Gastroesophageal sphincter (tissue), 4 donors: ENCODE measurements at places on chromosomes 4 and X. TPM values are rescaled to one million over a fixed set of nuclear protein-coding genes. Genes with fewer than 3 reads are reported as not detected.

DNA sequence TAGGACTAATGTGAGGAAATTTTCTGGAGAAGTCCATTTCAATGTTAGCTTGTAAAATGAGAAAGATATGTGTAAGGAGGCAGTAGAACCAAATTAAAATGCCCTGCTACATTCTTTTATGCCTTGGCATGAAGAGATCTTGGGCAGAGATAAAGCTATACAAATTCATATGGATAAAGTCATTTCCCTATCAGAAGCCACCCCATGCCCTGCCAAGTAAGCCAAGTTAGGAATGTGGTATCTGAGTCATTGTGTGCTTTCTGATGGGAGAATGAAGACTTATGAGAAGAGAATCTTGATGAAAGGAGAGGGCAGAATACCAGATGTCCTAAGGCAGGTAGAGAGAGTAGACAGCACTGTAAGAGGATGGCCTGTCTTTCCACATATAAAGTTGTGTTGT lies 83.7 kb downstream of the TEX13A start:
- no peak for ATAC-seq

FAT4 gene
- 71.2 TPM for total RNA-seq

TMEM47 gene
- 210 TPM for total RNA-seq

CRLF2 gene
- total RNA-seq, result not detected

GRCh38 chr4:87427518-87427868 lies 5.1 kb downstream of the NUDT9 start:
- ATAC-seq, result no peak

GRCh38 chrX:77622672-77623071 lies 163.3 kb downstream of the ATRX start:
- ATAC-seq, result no peak

MAGEA10 gene
- not detected for total RNA-seq

DNA sequence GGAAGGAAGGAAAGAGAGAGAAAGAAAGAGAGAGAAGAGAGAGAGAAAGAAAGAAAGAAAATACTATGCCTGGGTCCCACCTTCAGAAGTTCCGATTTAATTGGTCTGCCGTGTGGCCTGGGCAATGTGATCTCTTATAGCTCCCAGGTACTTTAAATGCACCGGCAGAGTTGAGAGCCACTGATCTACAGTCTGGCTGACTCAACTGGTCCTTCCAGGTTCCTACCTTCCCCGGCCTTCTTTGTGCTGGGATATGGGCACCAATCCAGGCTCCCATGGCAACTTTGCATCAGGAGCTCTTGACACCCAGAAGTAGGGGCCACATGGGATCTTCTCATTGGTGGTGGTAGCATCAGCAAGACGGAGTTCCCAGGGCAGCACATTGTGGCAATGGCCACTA lies 186.5 kb upstream of the ATP6AP2 start:
- ATAC-seq, result no peak

- ATAC-seq, result peak; percentile 55
Observed at GRCh38 chr4:189147005-189147929, 793.4 kb upstream of the FRG1 start.

- ATAC-seq, result no peak
Observed at GRCh38 chr4:101651778-101652177, 138.8 kb upstream of the BANK1 start.

- ATAC-seq, result no peak
Observed at GRCh38 chrX:13570261-13570605, 832 bp downstream of the EGFL6 start.

DNA sequence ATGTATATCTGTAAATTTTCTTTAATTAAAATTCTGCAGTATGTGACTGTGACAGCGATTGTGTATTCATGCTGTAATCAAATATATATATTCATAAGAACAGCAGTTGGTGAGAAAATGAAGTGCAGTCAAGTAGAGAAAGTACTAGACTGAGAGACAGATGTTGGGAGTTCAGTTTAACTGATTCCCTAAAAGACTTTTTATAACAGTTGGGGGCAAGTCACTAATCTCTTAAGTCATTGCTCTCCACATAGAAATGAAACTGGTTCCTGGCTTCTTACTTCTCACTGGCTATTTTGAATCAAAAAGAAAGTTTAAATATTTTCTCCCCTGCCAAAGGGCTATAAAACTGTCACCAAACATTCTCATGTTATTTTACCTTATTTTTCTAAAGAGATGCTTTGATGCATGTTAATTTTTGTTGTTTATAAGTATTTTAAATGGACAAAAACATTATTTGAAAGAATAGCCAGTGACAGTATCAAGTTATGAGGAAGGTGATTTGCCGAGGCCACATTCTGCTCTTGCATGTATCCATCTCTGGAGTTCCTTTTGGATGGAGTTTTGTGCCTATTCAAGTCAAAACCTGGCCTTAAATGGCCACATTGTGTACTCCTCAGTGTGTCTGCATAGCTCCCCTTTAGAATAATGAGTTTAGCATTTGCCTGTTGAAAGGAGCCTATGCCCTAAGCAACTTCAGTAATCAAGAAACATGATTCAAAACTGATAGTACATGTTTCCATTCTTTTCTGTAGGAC lies 30.8 kb downstream of the EXOC1 start:
- ATAC-seq, result no peak

DNA sequence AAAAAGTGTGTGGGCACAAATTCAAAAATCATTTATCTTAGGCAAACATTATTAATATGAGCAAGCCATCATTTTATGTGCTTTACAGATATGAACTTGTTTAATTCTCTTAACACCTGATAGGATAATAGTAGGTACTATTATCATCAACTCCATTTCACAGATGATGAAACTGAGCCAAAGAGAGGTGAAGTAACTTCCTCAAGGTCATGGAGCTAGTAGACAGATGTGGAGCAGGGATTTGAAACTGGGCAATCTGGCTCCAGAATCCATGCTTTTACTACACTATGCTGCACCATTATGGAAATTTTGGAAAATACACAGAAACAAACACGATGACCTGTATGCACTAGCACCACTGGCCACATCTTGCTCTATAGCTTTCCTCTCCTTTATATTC lies 1.0 kb upstream of the PIN4 start:
- ATAC-seq, result no peak

CD38 gene
- total RNA-seq, result 1.0 TPM

UGT2A3 gene
- total RNA-seq, result not detected
